CD8-positive, alpha-beta memory T cell (primary cell): ENCODE measurements at places on chromosomes 3 and 15. TPM values are rescaled to one million over a fixed set of nuclear protein-coding genes. Genes with fewer than 3 reads are reported as not detected.

DNA sequence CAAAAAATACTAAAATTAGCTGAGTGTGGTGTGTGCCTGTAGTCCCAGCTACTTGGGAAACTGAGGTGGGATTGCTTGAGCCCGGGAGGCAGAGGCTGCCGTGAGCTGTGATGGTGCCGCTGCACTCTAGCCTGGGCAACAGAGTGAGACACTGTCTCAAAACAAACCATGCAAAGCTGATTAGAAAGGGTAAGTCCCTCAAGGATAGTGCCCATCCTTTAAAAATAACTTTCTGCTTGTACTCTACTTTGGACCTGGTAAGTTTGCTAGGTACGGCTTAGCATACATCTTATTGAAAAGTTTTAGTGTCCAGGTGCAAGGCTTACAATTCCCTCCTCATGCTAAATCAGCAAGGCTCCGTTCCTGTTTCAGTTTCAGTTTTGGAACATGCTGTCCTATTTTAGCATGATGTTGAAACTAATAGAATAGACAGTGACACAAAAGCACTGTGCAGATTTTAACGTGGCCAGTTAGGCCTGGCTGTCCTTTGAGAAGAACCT is 21.4 kb downstream of the FEM1B start:
- no peak for DNase-seq

The CORO2B gene
- total RNA-seq: not detected

DNA sequence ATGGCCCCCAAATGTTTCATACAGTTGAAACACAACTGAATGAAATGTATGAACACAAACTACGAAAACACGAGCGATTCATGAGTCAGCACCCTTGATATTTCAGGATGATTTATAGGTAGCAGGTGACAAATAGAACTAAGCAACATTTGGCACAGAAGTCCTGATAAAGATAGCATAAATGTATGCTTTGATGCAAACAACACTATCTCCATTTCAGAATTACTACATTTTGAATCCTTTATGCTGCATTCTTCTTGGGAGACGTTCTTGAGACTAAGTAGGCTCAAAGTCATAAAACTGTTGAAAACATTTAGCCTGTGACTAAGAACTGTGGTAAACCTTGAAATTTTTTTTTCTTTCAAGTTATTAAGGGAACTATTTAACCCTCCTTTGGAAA is 200.3 kb upstream of the ICE2 start:
- no peak for DNase-seq

GRCh38 chr3:23981955-23982354 is 36.9 kb downstream of the NR1D2 start:
- no peak for DNase-seq
